Bone marrow (tissue), 2 donors: ENCODE measurements at places on chromosomes 7 and 10.

DNA sequence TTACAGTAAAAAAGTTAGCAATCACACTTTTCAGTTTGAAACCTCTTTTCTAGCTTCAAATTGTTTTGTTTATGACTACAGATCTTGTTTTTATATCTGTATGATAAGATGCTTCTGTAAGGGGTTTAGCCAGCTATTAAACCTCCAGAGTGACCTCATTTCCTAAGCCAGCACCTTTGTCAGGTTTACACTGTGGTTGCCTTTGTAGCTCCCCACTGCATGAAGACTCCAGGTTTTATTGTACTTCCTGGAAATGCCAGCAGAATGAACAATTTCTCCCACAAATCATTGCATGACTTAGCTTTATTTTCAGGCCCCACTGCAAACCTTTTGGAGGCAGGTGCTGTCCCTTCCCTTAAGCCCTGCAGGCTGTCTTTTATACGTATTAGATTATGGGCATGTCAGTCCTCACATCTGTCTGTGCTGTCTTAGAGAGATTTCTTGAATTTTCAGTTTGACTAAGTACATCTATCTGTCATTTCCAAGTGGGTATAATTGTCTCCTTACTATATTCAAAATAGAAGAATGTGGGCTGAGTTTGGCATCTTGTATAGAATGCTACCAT, 8.2 kb upstream of the AGR3 start:
- DNase-seq: no peak

DNA sequence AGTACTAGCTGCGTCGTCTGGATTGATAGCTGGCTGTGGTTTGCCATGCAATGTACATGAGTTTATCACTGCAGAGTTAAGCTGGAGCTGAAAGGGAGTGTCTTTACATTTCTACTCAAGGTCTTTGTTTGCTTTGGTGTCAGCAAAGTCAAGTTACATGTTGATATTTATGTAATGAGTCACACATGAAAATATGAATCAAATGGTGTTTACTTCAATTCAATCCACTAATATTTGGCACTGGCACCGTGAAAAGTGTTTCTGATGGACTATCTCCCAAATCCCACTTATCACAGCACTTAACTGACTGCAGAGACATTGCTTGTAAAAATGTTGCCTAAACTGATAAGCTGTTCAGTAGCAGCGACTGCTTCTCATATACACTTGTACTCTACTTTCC, 395.9 kb downstream of the TFEC start:
- no peak for DNase-seq

DNA sequence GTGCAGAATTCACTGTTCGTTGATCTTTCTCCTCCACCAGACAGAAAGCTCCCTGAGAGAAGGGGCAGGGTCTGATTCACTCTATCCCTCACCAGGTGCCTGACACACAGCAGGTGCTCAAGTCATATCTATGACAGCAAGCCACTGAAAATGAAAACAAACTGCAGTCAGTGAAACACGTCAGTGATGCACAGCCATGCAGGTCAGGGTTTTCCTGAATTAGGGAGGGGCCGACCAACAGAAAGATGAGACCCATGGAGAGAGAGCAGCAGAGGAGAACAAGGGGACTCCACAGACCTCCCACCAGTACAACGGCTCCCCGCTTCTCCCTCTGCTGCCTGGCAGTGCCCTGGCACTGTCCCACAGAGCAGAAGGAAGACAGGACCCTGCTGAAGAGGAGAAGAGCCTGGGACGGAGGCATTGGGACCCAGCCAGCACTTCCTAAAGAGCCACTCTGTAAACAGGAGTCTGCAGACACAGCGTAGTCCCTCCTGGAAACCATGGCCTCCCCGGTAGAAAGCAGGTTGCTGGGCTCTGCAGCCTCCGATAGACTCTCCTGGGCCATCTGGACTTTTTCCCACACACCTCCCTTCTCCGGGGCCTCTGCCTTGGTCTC, 50.3 kb downstream of the FAM53B start:
- DNase-seq: no peak

DNA sequence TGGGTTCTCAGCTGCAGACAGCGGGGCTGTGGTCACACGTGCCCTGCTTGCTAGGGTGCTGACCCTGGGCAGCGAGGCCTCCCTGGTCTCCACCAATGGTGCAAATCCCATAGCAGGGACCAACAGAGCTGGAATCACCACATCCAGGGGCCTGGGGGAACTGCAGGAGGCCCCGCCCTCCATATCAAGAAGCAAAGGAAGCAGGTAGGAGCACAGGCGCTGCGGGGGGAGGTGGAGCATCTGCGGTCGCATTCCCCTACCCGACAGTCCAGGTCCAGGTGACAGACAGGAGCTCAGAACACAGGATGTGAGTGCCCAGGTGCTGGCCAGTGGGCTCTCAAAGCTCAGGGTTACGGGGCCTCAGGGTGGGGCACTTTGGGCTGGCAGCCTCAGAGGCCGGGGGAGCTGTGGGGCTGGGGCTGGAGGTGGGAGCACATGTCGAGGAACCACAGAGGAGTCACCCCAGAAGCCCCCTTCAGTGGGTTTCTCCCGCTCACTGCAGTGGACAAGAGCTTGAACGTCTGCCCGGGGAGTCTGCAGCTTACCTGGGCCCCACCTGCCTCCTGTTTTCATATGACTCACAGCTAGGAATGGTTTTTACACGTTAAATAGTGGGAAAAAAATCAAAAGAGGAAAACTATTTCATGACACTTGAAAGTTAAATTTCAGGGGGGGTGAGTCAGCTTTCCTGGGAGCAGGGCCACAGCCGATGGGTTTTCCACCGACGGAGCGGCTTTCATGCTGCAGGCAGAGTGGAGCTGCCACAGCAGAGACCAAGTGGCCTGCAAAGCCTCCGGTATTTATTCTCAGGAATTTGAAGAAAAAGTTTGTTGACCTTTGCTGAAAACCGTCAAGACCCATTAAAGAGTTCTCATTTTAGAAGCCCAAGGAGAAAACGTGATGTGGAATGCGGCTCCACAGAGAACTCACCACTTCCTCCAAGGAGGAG, 148.7 kb upstream of the PPP2R2D start:
- DNase-seq: no peak

GRCh38 chr7:116218747-116219146, 8.4 kb downstream of the TES start:
- no peak for DNase-seq

- peak; percentile 47 for DNase-seq
These were observed 4.2 kb upstream of the PILRA start for GRCh38 chr7:100369105-100369504.

DNA sequence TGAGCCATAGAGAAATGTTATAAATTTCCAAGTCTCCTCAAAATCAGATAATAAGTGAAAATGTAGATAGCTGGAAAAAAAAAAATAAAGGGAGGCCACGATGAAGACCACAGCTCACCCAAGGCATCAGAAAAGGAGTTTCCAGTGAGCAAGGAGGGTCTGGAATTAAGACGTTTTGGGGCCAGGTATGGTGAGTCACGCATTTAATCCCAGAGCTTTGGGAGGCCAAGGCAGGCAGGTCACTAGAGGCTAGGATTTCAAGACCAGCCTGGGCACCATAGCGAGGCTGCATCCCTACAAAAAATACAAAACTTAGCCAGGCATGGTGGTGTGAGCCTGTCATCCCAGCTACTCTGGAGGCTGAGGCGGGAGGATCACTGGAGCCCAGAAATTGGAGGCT, 65.5 kb downstream of the ASB13 start:
- no peak for DNase-seq

- DNase-seq: no peak
These were observed 172.3 kb downstream of the AKR1D1 start for GRCh38 chr7:138248609-138249008.
